Omental fat pad (tissue), 4 donors: ENCODE measurements at places on chromosomes 2 and 18. TPM values are rescaled to one million over a fixed set of nuclear protein-coding genes. Genes with fewer than 3 reads are reported as not detected.

Gene HYCC2
- 19.2 TPM for total RNA-seq

Gene EN1
- total RNA-seq = 0.50 TPM

Gene CRYGD
- not detected for total RNA-seq

Gene CROCC2
- total RNA-seq = not detected

Gene CKAP2L
- total RNA-seq = 0.13 TPM
